Pericardium fibroblast (primary cell): ENCODE measurements at places on chromosomes 16 and 17. TPM values are rescaled to one million over a fixed set of nuclear protein-coding genes. Genes with fewer than 3 reads are reported as not detected.

Gene C16orf92
- not detected in 2 replicates for total RNA-seq

Gene PIK3R5
- total RNA-seq, result not detected in 2 replicates

Gene NEURL4
- 8.9 and 13.0 TPM in 2 replicates for total RNA-seq

Gene CNGB1
- total RNA-seq, result not detected in 2 replicates

Gene DPEP1
- 2.8 and 5.5 TPM in 2 replicates for total RNA-seq

Gene CFAP20
- total RNA-seq, result 26.5 and 38.3 TPM in 2 replicates
